ENCODE measurements at places on chromosomes 12 and 14. TPM values are rescaled to one million over a fixed set of nuclear protein-coding genes. Genes with fewer than 3 reads are reported as not detected.

- DNase-seq, result peak; percentile 9
Observed at GRCh38 chr14:81382517-81383225, 17.5 kb downstream of the STON2 start.

GRCh38 chr12:109818905-109819500, 14.2 kb downstream of the TRPV4 start:
- no peak for DNase-seq

DNA sequence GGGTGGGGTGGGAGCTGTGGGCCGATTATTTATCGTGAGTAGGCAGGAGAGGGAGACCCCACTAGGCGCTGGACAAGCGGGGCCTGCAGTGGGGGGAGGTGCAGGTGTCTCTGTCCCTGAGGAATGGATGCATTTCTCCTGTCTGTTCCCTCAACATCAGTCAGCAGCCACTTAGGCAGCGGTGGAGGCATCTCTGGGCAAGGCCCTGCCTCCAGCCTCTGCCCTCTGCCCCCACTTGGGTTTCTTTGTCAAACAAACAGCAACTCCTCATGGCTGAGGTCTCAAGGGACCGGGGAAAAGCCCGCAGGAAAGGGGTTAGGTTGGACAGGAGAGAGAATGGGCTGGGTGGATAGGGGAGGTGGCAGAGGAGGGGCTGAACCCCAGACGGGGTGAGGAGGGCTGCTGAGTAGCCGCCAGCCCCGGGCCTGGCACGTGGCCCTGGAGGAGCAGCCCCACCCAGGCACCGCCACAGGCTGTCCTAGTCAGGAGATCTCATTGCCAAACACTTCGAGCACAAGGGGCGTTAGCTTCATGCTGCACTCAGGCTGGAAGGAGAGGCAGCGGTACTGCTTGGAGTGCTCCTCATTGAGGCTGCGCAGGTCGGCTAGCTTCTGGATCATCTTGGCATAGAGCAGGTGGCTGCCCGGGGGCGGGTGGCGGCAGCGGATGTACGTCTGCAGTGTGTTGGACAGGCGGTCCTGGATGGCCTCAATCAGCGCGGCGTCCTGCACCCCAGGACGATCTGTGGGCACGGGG, 24.7 kb upstream of the HDAC7 start:
- no peak for DNase-seq

The PDZRN4 gene
- not detected for total RNA-seq

DNA sequence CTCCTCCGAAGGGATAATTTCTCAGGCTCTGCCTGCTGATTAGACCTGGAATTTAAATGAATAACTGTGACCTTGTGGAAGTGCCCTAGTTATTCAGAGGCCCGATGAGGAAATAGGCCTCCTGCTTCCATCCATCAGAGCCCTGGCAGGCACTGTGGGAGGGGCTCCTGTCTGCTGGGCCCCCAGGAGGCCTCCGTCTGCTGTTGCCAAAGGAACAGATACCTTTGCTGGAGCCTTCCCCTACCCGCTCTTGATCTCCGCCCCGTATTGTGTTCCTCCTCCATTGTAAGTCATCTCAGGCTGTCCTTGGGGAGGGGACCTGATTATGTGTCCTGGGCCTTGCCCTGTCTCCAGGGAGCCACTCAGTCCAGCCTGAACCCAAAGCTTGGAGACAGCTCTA, 112.3 kb downstream of the NRXN3 start:
- DNase-seq, result no peak

The WNT1 gene
- total RNA-seq, result not detected

DNA sequence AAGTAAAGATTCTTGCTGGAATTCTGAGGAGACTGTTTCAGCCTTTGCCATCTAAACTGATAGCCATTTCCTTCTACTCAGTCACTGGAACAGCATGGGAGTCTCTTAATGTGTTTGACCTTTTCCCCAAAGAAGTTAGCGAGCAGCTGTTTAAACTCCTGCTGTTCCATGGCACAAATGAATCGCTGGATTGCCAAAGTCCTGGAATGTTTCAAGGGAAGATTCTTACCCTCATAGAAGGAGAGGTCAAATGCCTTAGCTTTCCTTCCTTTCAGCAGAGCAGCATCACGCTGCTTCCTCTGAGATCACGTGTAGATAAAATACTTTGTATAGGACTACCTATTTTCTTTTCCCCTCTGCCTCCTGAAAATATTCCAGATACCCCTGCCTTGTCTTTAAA, 10.5 kb upstream of the NR2C1 start:
- DNase-seq, result peak; percentile 48

The SLC25A47 gene
- 0.37 TPM for total RNA-seq

The RAB15 gene
- total RNA-seq, result 39.3 TPM

DNA sequence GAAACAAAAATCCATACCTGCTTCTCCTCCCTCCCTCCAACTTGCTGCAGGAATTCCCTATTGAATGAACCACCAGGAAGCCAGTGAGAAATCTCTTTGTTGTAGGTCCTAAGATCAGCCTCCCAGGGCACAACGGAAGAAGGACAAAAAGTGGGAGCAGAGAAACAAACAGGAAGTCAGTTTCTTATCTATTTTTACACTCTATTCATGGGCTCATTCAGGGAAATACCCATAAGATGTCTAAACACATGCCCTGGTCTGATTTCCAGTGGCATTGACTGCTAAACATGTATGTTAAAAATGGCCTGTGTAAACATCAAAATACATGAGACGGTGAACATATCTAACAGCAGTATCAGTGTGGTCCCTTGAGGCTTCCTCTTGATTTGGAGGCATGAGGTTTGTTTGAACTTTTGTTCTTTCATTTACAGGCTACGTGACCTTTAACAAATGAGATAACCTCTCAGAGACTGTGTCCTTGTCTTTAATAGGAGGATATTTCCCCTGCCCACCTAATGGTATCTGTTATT, 18.8 kb downstream of the GPR65 start:
- DNase-seq, result peak; percentile 1

The SIX6 gene
- not detected for total RNA-seq

DNA sequence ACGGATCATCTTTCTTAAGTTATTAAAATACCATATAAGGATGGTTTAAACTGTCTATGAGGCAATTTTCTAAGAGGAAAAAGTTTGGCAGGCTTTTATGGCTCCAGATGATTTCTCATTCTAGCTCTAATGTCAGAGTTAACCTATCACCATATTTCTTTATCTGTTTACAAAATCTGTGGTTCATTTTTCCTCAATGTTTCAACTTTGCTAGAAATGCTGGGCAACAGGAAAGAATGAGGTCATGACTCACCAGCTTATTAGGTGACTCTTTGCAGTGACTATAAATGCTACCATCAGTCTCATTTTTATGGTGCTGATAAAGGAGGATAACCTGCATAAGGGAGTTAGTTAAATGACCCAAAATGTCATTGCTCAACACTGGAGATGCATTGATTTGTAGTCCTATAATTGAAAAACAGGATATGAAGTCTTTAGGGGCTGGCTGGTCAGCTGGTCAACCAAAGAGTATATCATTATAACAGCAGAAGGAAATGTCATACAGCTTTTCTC, 45.3 kb upstream of the RAP1B start:
- DNase-seq, result peak; percentile 74

The ISCU gene
- total RNA-seq, result 91.3 TPM

- DNase-seq, result no peak
Observed at GRCh38 chr12:121365416-121366062, 13.3 kb upstream of the ANAPC5 start.

The JPH4 gene
- total RNA-seq, result not detected

DNA sequence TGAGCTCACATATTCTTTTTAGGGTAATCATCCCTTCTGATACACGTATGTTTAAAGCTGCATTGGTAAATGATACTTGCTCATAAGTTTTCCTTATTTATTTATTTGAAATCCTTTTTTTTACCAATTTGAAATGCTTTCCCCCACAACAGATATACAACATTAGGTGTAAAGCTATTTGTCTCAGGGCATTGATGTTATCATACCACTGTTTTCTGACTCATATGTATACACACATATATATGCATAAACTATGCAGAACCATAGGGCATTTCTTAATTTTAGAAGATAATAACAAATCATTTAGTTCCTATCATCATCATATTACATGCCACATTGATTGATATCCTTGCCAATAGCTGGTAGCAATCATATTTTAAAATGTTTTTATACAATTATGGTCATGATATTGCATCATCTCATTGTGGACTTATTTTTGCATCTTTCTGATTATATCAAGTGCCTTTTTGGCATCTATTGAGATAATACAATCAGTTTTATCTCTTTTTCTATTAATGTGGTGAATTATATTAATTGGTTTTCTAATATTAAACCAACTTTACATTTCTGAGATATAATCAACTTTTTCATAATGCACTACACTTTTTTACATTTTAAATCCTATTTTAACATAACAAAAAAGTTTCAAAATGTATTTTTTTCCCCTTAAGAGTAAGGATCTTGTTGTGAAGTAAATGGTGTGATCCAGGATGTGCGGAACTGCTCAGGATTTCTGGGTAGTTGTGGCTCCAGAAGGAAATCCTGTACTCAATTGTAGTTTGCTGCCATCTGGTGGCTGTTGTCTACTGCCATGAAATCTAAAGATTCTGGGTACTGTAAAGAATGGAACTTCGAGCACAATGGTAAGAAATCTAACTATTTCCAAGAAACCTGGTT, 16.7 kb downstream of the OR9K2 start:
- peak; percentile 75 for DNase-seq

The ITPK1 gene
- 92.0 TPM for total RNA-seq

DNA sequence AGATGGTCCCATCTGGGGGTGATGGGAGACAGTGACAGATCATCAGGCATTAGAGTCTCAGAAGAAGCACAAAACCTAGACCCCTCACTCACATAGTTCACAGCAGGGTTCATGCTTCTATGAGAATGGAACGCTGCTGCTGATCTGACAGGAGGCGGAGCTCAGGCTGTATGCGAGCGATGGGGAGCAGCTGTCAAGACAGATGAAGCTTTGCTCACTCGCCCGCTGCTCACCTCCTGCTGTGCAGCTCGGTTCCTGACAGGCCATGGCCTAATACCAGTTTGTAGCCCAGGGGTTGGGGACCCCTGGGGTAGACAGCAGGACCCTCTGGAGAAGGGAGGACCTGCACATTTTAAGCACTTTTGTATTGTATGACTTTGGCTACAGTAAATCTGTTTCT, 111.2 kb downstream of the LGMN start:
- DNase-seq, result no peak

The GPR84 gene
- not detected for total RNA-seq

GRCh38 chr12:66217342-66217917, 28.4 kb downstream of the IRAK3 start:
- no peak for DNase-seq

The CACNA2D4 gene
- 0.81 TPM for total RNA-seq

GRCh38 chr12:14802721-14803010, 612 bp downstream of the WBP11 start:
- no peak for DNase-seq

DNA sequence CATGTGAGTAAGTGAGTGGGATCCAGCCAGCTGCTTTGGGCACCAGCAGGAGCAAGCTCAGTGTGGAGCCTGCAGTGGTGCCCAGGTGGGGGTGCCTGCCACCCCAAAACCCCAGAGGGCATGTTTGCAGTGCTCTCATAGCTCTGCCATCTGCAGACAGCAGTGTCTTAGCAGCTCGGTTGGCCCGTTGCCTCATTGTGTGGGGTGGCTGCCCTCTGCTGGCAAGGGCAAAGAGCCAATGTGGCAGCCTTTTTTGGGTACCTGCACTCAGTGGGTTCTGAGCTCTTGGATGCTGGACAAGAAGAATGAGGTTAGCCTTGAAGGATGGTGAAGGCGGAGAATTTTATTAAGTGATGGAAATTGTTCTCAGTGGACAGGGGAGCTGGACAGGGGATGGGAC, 52.3 kb downstream of the NEUROD4 start:
- peak; percentile 57 for DNase-seq

- DNase-seq, result peak; percentile 30
Observed at GRCh38 chr12:14771651-14772137, 31.6 kb downstream of the WBP11 start.

DNA sequence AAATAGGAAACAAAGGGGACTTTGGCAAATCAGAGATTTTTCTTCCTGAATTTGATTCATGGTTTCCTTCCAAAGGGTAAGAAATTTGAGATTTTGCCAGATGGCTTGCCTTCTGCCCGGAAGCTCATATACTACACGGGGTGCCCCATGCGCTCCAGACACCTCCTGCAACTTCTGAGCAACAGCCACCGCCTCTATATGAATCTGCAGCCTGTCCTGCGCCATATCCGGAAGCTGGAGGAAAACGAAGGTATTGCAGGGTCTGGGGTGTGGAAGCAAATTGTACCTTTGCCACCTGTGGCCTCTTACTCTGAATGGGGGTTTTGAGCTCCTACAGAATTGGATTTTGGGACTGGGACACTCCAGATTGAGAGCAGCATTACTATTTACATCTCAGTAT, 63.5 kb downstream of the FRMD6 start:
- no peak for DNase-seq

The HOXC12 gene
- 0.05 TPM for total RNA-seq

- no peak for DNase-seq
Observed at GRCh38 chr12:24404086-24404815, 454.8 kb upstream of the SOX5 start.

The TMEM30B gene
- total RNA-seq, result 50.2 TPM

DNA sequence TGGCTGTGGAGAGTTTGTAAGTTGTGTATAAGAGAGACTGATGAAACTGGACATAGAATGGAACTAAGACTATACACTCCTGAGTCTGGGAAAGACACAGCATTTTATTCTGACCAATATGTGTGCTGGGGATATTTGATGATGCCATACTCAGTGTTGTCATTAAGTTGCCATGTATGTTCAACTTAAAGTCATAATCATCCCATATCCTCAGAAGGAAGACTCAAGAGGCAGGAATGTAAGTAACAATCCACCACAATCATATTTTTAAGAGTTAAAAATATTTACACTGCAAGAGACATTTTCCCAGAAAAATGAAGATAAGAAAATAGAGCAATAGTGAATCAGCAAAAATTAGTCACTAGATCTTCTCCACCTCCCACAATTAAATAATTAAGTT, 120.1 kb downstream of the MDGA2 start:
- DNase-seq, result no peak

DNA sequence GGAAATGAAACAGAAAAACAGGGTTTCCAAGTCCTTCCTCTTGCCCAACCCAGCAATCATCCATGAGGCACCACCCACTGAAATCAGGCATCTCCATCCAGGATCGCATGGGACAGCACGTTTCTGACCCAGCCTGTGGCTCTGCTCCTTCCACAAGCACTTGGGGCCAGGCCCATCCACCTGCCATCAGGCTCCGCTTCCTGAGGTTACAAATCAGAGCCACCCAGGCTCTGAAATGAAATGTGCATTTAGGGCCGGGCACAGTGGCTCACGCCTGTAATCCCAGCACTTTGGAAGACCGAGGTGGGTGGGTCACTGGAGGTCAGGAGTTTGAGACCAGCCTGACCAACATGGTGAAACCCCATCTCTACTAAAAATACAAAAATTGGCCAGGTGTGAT, 717 bp upstream of the KRT78 start:
- DNase-seq, result no peak

DNA sequence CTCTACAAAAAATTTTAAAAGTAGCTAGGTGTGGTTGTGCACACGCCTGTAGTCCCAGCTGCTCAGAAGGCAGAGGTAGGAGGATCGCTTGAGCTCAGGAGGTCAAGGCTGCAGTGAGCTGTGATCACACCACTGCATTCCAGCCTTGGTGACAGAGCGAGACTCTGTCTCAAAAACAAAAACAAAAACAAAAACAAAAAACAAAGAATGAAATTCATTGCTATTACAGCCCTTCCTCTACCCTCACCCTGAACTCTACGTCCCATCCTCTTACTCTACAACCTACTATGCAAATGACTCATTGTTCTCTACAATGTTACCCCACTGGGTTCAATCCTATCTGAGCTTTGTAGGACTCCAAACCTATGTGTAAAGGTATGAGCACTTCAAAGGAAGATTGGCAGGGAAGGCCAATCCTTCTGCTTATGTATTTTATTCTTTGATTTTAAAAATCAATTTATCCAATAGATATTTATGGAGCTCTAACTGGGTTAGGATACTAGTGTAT, 39.3 kb downstream of the NINJ2 start:
- no peak for DNase-seq

The HSP90B1 gene
- total RNA-seq, result 202 TPM

The GPR65 gene
- not detected for total RNA-seq

All from HT-29 (cell line).